ENCODE measurements at places on chromosomes 16 and 17.

GRCh38 chr16:62280506-62280905 lies 244.3 kb upstream of the CDH8 start:
- DNase-seq: no peak
- H3K4me1 ChIP-seq: no peaks in the 10 kb centered on the region
- H3K36me3 ChIP-seq: no peaks in the 10 kb centered on the region

DNA sequence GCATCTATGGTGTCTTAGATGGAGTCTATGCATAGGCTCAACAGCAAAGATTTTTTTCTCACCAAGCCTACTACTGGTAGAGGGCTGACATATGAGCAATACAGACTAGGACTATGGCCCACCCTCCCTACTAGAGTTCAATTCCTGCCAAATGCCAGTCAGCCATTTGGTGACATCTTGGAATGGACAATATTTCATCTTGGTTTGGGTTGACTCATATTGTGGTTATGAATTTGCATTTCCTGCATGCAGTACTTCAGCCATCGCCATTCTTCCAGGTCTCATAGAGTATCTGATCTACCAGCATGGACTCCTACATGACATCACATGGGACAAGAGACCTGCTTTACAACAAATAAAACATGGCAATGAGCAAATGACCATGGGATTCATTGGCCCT lies 778.1 kb upstream of the SOX9 start:
- no peak overlapping the region for H3K4me3 ChIP-seq
- no peak for DNase-seq
- no peaks in the 10 kb centered on the region for H3K27me3 ChIP-seq
- no peaks in the 10 kb centered on the region for H3K36me3 ChIP-seq
- H3K4me1 ChIP-seq: no peaks in the 10 kb centered on the region
- no peak overlapping the region for H3K27ac ChIP-seq

DNA sequence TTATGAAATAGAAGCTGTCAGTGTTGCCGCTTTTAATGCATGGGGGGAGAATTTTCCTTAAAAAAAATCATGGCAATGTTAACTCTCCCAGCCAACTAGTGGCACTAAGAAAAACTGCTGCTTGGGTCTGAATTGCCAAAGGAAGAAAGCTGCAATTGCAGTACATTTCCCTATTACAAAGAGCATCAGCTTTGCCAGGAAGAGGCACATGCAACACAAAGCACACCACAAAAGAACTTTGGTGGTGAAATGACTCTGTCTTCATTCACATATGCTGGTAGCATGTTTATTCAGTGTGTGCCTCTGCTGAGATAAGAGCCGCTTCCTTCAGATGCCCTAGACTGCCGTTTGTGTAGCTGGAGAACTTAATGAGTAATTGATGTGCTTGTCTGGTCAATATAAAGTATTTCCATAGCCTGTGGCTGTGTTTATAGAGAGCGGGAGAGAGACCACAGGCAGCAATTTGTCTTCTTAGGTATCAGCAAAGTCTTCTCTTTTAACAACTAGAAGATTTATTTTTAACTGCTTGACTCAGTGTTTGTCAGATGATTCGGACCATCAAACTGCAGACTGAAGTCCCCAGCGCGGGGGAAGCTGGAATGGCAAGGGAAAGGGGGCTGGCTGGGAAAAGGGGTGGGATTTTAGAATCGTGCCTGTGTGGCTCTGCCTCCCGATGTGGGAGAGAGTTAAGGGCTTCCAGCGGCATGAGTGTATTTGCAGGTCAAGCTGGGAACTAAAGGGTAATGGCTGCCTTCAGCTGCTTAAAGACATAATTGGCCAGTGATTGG lies 115.1 kb downstream of the MRTFB start:
- peak overlapping the region; percentile 44 for H3K4me3 ChIP-seq
- peaks cover 2% of the 10 kb centered on the region for H3K27me3 ChIP-seq
- peaks cover 17% of the 10 kb centered on the region for H3K4me1 ChIP-seq
- DNase-seq: peak; percentile 70

- H3K27ac ChIP-seq: peak overlapping the region; percentile 13
- no peaks in the 10 kb centered on the region for H3K4me1 ChIP-seq
- H3K36me3 ChIP-seq: peaks cover 40% of the 10 kb centered on the region
- H3K4me3 ChIP-seq: no peak overlapping the region
- H3K27me3 ChIP-seq: no peaks in the 10 kb centered on the region
- DNase-seq: peak; percentile 51
Observed at GRCh38 chr17:67891481-67892119, 66.3 kb downstream of the BPTF start.

- no peak overlapping the region for H3K4me3 ChIP-seq
- no peak for DNase-seq
Observed at GRCh38 chr17:70107441-70107840, 32.4 kb downstream of the KCNJ16 start.
